SK-N-SH (cell line): ENCODE measurements at places on chromosomes 5 and 9.

- DNase-seq, result no peak
Observed at GRCh38 chr5:160360310-160360709, 10.1 kb downstream of the C1QTNF2 start.

DNA sequence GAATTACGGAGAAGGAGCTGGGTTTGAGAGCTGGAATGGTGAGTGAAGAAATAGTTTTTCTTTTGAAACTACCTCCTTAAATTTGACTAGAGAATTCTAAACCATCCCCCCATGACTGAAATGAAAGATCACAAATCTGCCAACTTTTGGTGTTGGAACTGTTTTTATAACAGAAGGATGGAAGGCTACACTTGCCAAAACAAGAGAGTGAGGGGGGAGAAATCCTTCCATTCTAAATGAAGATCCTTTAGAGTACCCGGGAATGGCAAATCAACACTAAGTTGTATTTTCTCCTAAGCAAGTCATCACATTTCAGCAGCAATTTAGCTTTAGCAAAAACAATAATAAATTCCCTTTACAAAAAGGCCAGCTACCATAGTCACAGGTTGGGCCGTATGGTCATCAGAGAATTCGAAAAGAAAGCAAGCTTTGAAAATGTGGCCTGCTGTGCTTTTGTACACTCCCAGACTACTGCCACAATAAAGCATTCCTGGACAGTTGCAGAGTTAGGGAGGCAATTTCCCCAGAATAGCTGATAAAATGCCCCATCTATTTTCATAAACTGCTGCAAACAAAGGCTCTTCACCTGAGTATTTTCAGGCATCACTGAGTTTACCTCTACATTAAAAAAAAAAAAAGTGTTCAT is 25.0 kb upstream of the FREM1 start:
- no peak for DNase-seq

DNA sequence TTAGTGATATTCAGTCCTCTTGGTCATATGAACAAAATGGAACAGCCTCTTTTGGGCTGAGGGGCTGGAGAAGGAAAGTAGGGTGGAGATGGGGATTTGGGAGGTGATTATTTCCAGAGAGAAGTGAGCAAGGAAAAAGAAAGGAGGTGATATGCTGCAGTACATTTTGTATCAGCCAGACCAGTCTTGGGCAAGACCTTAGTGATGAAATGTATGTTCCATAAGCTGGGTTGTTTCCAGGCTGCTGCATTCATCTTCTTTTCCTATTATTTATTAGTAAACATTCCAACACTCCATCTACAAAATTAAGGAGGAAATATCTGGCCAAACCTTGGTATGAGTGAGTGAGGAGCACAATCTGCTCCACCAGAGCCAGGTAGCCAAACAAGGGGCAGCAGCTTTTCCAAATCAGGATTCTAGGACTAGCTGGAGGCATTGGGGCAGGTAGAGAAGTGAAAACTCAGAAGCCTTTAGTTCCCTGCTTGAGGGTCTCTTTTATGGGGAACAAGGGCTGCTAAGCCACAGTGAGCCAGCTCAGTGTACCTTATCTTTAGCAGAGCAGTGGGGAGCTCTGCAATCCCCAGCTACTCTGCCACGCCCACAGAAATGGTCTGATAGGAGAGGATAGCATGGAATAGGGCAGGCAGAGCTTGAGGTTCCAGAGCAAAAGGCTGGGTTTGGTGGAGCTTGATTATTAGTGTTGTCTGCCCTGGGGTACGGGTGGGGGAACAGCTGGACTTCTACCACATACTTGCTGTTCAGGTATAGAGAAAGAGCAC is 19.5 kb downstream of the RAD1 start:
- no peak for DNase-seq

DNA sequence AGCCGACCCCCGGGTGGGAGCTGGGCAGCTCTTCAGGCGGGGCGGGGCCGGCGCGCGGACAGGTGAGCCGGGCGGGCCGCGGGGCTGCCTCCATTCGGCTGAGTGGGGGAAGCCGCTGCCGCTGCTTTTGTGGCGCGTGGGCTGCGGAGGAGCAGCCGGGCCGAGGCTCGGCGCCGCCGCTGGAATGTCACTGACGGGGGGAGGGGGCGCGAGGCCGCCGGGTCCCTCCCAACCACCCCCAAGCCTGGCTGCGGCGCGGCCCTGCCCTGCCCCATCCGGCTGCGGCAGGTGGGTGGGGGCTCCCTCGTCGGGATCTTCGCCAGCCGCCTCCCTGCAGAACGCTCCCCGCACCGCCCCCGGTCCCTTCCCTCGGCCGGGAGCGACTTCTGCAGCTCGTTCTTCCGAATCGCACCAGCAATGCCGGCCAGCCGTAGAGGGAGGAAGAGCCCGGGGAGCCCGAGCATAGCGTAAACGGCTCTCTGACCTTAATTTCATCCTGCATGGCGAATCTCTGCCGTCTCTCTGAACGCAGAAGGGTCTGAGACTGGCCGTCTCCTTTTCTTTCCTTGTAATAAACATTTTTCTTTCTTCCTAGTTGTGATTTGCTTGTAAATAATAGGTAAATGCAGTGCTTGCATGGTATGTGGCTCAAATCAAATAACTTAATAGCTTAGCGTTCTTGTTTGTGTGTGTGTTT is 505 bp downstream of the SPTAN1 start:
- peak; percentile 80 for DNase-seq

- no peak for DNase-seq
Observed at GRCh38 chr5:20041326-20042274, 53.6 kb upstream of the CDH18 start.

GRCh38 chr9:134551644-134552348 is 89.8 kb upstream of the COL5A1 start:
- no peak for DNase-seq

DNA sequence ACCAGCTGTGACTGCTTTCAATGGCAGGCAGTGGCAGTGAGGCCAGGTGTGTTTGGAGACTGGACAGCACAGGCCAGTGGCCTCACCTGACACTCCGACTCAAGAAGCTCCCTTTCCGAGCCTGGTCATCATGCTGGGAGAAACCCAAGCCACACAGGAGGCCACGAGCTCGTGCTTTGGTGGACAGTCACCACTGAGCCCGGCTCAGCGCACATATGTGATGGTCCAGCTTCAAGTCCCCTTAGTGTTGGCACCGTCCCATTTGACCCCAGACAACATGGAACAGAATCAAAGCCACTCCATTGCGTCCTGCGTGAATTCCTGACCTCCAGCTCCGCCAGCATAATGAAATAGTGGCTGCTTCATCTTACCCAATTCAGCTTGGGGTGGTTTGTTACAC is 64.0 kb upstream of the PPP1R26 start:
- no peak for DNase-seq

DNA sequence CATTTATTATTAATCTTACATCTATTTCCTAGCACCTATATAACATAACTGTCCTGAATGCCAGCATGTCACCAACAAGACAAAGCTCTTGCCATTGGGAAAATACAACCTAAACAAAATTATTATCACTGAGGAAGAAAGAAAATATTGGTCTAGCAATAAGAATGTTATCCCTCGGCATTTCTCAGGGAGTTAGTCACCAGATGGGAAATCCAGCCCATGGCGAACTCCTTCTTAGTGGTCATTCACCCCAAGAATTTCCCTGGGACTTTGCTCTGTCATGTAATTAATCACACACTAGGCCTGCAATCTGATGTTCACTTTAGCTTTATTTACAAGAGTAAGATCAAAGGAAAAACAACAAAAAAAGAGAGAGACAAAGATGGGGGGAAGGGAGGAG is 56.1 kb upstream of the TAS2R1 start:
- no peak for DNase-seq

DNA sequence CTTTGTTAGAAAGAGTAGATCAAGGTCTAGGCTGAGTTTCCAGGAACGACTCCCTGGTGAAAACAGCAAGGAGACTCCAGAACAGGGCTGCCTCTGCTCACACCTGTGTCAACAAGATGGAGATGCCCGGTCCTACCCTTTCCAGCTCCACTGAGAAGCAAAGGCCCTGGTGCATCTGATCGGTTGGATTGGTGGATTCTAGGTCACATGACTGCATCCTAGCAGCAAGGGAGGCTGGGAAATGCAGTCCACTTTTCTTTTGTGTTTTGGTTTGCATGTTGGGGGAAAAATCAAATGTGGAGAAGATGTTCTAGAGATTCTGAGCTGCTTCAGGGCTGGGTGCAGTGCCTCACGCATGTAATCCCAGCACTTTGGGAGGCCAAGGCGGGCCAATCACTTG is 82.0 kb upstream of the TRIO start:
- peak; percentile 16 for DNase-seq

DNA sequence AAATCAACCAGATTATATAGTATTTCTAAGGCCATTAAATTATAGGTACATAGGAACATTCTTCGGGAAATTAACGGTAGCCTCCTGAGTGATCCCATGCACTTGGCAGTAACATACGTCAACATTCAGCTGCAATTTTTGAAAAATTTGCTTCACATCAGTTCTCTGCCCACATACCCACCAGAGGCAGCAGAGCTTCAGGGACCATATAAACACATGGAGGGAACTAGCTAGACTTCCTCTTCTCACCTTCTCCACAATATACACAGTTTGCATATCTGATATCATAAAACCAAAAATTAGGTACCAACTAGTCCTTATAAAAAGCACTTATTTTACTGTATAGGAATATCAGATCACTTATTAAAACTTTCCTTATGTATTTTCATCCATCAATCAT is 4.8 kb downstream of the PSIP1 start:
- no peak for DNase-seq

DNA sequence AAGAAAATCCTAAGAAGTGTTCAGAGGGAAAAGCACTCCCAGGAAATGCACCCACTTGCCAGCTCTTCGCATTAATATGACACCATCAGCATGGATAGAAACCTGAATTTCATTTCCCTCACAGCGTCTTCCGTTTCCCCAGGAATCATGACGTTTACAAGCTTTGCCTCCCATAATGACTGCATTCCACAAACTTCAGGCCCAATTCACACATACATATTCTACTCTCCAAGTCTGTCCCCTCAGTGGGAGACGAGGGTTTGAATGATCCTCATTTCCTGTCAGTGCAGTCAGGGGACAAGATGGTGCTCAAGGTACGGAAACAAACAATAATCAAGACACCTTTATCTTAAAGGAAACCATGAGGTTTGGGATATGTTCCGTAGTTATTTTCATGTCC is 44.9 kb upstream of the MAN2A1 start:
- no peak for DNase-seq

DNA sequence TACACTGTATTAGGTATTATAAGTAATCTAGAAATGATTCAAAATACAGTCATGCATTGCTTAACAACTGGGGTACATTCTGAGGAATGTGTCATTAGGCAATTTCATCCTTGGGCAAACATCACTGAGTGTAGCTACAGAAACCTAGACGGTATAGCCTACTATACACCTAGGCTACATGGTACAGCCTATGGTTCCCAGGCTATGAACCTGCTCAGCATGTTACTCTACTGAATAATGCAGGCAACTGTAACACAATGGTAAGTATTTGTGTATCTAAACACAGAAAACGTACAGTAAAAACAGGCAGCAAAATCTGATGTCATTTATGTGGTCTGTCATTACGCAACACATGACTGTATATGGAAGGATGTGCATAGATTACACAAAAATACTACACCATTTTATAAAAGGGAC is 96.8 kb downstream of the RAPGEF6 start:
- no peak for DNase-seq

DNA sequence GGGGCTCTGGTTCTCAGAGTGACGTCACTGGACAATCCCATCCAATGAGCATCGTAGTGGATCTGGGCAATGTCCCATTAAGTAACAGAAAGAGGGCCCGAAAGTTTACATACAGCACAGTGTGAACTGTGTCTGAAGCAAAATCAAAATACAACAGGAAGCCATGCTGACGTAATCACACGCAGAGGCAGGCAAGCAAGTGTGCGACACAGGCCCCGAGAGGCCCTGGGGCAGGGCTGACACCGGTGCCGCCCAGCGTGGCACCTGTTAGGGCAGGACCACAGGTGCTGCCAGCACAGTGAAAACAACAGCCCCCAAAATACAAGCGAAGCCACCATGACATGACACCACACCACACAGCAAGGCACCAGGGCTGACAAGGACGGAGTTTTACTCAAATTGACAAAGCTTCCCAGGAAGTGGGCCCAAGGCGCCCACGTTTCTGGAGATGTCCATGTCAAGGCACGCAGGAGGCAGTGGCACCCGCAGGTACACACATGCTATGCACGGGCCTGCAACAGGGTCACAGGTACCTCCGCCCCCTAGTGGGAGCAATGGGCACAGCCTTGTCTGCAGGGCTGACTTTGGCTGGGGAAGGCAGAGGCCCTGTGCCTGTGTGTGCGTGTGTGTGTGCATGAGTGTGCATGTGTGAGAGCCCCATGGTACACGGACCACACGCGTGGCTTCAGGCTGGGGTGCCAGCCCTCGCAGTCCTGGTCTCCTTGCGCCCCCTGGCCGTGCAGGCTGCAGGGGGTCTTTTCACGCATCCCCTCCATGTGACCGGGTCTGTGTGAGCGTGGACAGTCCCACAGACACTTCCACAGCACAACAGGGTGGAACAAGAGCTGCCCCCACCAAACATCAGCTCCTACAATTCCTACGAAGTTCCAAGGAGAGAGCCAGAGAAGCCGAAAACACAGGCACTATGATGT is 19.6 kb downstream of the QSOX2 start:
- DNase-seq, result peak; percentile 88

GRCh38 chr5:168314735-168315411 is 23.4 kb downstream of the WWC1 start:
- DNase-seq, result no peak

DNA sequence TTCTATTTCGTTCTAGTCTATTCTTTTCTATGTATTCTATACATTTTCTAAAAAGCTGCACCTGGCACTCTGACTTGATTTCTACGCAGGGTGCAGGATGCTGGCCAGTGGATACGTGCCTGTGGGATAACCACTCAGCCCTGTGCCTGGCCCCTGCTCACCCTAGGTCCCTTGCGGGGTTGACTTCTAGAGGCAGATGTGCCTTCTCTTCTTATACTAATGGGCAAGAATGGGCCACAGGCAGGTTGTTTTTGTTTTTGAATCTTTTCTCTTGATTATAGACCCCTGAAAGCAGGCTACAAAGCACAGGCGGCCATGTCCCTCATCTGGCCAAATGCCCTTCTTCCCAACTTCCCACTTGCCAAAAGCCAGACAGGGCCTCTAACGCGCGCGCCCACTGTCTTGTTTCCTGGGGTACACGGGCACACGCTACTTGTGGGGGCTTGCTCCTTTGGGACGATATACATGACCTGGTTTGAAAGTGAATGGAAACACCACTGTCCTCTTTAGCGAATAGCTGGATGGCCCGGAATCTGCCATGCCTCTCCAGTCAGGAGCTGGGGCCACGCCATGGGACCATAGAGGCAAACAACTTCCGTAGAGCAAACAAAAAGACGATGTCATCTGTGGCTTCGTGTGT is 162.7 kb upstream of the IRX2 start:
- no peak for DNase-seq

DNA sequence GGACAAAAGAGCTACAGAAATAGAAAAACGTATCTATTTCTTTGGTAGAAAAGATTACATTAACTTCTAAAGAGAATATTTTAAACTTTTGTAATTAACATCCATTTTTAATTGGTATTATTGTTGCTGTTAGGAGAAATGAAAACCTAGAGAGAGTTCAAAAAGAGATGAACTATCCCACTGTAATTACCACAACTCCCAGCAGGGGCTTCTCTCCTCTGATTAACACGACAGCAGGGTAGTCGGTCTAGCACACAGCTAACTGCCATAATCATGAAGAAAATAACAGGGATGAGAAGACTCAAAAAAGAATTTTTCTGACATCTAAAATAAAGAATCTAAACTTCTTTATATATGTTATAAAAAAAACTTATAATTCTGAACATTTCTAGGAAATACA is 86.2 kb upstream of the CDH9 start:
- peak; percentile 45 for DNase-seq
